ENCODE measurements at places on chromosomes 13 and 19. TPM values are rescaled to one million over a fixed set of nuclear protein-coding genes. Genes with fewer than 3 reads are reported as not detected.

GRCh38 chr19:50962245-50962644 is 7.1 kb downstream of the KLK6 start:
- DNase-seq: no peak

DNA sequence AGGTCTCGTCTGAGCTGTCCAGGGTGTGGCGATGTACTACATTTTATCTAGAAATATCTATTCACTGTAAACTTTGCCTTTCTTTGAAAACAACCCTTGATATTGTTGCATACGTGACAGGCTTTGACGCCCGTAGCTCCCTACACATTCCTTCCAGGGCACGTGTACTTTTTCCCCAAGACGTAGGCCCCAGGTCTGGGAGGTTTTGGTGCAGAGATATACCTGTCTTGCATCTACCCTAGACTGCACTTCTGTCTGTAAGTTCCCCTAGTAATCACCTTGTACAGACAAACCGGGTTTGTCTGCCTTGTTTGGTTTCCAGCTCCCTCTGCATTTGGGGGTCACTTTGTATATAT is 69.2 kb downstream of the ERICH6B start:
- DNase-seq: no peak

NPAS1 gene
- 0.36 TPM for total RNA-seq

CD33 gene
- total RNA-seq: 0.36 TPM

KLC3 gene
- total RNA-seq: 1.1 TPM

DNA sequence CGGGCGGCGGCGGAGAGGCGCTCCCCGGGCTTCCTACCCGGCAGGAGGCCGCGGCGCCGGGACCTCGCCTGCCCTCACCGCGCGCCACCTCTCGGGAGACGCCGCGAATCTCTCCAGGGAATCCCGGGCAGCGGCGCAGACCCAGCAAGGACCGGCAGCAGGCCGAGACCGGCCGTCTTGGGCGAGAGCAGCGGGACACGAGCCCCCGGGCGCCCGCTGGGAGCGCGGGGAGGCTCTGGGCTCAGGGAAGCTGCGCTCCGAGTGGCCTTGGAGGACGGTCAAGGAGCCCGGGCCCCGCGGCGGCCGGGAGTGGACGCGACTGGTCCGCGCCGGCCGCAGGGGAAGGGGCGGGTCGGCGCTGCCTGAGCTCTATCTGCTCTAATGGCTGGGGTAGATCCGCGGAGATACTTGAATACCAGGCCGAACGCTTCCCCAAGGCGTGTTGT is 14.7 kb downstream of the CDX2 start:
- DNase-seq: no peak

- no peak for DNase-seq
Observed at GRCh38 chr19:54541712-54542111, 31.9 kb upstream of the LILRA2 start.

KLK15 gene
- total RNA-seq: not detected

ADAMTSL5 gene
- total RNA-seq: not detected

- no peak for DNase-seq
Observed at GRCh38 chr13:49550942-49551644, 34.3 kb downstream of the RCBTB1 start.

- DNase-seq: no peak
Observed at GRCh38 chr19:33299051-33299688, 3.2 kb downstream of the CEBPA start.

AZU1 gene
- total RNA-seq: 0.91 TPM

- DNase-seq: peak; percentile 53
Observed at GRCh38 chr13:99688776-99689175, 187.5 kb downstream of the TM9SF2 start.

DNA sequence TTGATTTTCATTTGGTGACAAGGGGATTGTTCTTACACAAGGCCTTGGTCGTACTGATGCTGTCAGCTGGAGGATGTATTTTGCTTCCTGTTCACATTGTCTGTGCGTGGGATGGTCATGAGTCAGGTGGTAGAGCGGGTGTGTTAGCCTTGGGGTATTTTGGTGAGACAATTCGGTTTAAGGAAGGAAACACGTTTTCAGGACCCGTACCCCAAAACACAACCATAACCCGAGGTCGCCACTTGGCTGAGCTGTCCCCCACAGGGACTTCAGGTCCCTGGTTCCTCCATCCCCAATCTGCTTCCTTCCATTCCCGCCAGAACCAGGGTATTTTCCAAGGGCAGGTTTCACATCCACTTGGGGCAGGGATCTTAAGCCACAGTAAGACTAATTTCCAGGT is 15.0 kb downstream of the MYO9B start:
- no peak for DNase-seq

CFAP97D2 gene
- not detected for total RNA-seq

GRCh38 chr13:60268203-60268555 is 104.5 kb upstream of the DIAPH3 start:
- no peak for DNase-seq

PABPC3 gene
- 0.27 TPM for total RNA-seq

EXOSC5 gene
- total RNA-seq: 7.4 TPM

- no peak for DNase-seq
Observed at GRCh38 chr13:78067290-78067689, 148.7 kb upstream of the EDNRB start.

GRCh38 chr13:20588529-20589110 is 21.7 kb downstream of the IFT88 start:
- DNase-seq: no peak

DNA sequence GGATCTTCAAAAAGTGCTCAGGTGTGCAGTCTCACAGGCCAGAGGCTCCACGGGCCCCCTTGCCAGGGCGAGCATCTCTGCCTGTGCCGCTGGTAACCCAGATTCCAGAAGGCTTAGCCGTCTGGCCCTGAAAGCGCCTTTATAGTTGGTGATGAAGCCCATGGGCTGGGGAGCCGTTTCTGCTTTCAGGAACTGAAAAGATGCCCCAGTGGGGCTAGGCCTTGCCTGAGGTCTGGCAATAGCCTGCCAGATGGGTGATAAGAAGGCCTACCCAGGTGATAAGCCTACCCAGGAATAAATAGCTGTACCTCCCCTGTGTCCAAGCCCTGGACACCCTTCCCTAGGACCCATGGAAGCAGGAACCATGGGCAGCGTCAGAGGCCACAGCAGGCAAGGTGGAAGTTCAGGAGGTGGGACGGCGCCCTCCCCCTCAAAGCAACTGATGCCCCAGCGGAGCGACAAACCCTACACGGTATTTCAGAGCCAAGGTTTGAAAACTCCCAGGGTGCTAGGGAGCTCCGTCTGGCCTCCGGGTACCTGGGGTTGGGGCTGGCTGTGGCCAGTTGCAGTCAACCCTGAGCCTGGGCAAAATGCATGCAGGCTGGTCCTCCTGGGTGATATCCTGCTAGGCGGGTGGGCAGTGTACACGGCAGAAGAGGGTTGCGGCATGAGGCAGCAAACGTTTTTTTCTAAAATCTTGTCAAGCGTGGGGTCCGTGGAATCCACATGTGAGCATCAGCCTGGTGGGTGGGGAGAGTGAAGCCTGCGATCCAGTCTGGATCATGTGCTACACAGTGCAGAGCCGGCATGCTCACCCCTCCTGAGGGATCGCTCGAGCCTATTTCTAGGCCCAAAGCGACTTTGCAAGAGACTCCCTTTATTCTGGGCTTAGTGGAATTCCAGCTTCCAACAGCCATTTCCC is 45.3 kb downstream of the ACTN4 start:
- DNase-seq: no peak
